ENCODE measurements at places on chromosomes 7 and 10.

GRCh38 chr10:28951484-28951883, 274.2 kb downstream of the BAMBI start:
- no peak for DNase-seq

- no peak for DNase-seq
Measured at GRCh38 chr10:79059859-79060379, 8.8 kb upstream of the ZMIZ1 start.

DNA sequence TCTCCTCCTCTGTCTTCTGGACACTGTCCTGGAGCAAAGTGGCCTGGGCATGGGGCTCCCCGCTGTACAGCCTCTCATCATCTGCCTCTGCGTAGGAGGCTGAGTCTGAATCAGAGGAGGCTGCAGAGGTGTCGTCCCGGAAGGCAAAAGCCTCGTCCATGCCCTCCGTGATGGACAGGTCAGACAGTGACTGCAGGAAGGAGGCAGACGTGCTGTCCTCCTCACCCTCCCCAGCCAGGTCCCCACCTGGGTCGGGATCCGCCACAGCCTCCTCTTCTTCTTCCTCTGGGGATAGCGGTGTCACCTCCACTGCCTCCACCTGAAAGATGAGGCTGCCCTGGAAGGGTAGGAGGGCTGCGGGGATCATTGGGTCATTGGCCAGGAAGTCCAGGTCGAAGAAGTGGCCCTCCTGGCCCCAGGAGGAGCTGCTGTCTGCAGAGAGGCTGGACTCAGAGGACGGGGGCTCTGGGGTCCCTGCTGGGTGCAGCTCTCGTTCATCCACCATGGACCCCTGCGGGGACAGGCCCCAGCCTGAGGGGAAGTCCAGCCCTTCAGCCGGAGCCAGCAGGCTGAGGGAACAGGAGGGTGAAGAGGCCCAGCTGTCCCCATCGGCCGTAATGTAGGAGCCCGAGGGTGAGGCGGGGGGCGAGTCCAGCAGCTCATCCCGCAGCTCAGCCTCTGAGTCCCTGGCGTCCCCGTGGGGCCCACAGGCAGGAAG, 3.7 kb downstream of the NACAD start:
- DNase-seq: no peak

GRCh38 chr10:77555591-77556212, 81.9 kb downstream of the KCNMA1 start:
- DNase-seq: no peak

DNA sequence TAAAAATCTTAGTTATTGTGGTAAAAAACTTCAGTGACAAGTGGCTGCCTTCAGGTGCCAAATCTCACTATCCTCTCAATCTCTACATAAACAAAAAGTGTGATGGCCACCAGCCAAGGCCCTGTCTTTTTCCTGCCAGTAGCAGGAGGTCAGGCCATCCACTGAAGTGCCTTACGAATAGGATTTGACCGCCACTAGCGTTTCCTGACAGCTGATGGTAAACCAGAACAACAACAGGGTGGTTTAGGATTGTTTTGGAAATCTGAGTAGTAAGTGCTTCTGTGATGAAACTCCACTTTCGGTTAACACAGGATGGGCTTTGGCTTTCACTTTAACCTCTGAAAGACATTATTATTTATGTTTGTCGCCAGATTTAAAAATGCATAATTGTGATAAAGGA, 55.7 kb upstream of the OGDHL start:
- DNase-seq: no peak

GRCh38 chr7:140653319-140654108, 12.9 kb upstream of the DENND2A start:
- no peak for DNase-seq

DNA sequence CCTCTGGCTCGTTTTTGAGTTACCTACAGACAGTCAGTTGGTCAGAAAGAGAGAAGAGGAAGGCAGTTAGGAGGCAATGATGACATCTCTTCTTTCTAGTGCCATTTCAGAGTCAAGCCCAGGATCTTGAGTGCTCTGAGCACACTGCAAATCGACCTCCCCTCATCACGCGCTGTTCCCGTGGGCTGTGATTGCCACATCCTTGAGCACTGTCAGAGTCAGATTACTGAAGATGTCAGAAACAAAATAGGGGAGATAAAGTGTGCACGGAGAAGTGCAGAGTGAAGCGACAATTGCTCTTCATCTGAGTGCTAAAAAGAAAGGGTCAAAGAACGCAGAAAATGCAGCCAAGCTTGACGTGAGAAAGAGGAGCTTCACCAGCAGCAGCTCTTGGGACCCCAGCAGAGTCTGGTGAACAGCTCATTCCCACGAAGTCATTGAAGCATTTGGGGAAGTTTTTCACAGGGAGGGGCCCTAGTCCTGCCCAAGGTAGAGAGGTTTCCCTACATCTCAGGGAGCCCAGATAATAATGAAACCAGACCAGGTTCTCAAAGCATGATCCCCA, 661.7 kb upstream of the AUTS2 start:
- no peak for DNase-seq

- DNase-seq: no peak
Measured at GRCh38 chr7:100017300-100017699, 1.9 kb downstream of the ZKSCAN1 start.

DNA sequence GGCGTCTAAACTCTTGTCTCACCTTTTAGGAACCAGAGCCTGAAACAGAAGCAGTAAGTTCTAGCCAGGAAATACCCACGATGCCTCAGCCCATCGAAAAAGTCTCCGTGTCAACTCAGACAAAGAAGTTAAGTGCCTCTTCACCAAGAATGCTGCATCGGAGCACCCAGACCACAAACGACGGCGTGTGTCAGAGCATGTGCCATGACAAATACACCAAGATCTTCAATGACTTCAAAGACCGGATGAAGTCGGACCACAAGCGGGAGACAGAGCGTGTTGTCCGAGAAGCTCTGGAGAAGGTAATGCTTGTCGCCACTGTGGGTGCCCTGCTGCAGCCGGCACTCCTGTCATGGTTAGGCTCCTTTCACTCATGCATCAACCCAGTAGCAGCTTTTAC, 113.1 kb downstream of the ZMYND11 start:
- DNase-seq: peak; percentile 52

DNA sequence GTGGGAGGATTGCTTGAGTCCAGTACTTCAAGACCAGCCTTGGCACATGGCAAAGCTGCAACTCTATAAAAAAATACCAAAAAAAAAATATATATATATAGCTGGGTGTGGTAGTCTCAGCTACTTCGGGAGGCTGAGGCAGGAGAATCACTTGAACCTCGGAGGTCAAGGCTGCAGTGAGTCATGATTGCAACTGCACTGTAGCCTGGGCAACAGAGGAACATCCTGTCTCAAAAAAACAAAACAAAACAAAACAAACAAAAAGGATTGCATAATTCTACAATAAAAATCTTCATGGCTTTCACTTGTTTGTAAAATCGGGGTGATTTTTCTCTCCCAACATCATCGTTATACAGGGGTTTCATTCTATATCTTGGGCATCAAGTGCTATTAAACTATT, 35.1 kb downstream of the GUSB start:
- DNase-seq: no peak

DNA sequence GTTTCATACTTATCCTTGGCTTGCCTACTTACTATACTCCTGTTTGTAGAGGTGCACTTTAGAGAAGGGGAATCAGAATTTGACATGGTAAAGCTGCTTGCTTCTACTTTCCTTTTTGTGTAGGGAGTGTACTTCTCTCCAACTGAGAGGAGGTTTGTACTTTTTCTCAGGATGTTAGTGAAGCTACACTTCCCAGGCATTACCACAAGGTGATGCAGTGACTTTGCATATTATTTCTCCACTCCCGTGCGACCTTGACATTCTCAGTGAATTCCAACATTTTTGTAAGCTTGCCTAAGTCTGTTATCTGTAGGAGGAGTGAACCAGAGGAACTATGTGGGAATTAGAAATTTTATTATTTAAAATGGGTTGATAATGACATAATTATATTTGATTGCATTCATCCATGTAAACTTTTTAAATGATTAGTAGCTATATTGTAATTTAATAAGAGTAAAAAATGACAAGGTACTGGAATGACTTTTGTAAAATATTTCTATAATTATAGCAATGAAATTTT, 5.2 kb downstream of the TAX1BP1 start:
- DNase-seq: no peak

DNA sequence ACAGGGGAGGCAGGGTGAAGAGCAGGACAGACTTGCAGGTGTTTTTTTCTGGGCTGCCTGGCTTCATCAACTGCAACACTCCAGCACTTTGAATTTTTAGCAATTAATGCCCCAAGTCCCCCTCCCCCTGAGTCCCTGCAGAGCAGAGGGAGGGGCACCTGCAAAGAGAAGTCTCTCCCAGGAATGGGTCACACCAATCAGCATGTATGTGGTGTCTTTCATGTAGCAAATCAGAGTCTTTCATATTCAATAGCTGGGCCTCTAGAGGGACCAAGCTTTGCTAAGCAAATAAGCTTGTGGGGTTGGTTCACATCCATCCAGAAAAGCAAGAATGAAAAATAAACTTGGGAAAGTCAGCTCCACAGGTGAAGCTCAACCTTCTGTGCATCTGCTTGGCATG, 90.7 kb downstream of the PARP12 start:
- DNase-seq: no peak

DNA sequence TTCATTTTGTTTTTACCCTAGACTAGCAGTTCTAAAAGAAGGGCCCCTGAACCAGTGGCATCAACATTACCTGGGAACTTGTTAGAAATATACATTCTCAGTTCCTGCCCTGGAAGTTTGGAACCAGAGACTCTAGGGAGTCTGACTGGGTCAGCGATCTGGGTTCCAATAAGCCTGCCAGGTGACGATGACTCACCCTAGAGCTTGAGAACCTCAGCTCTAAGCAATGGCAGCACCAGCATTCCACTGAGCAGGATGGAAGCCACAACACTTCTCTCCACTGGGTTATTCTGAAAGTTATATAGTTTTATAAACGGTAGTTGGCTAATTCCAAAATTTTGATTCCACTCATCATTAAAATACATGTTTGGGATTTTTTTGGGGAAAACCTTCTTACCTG, 97.0 kb upstream of the AMPH start:
- DNase-seq: no peak

GRCh38 chr7:13290975-13291374, 603.5 kb downstream of the ARL4A start:
- DNase-seq: no peak

- DNase-seq: no peak
Measured at GRCh38 chr7:97064972-97065587, 40.4 kb upstream of the DLX5 start.

DNA sequence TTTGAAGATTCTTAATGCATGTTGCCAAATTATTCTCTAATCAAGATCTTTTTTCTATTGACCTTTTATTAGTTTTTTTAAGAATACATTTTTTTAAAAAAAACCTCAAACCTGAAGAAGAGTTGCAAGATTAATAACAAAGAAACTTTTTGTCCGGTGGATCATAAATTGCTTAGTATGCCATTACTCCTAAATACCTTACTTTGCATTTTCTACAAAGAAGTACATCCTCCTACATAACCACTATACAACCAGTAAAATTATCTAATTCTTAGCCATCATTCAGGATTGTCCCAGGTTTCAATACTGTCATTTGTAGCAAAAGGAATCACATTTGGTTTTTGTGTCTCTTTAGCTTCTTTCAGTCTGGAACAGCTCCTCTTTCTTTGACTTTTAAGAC, 77.9 kb downstream of the SRI start:
- no peak for DNase-seq

GRCh38 chr10:94631077-94631875, 52.3 kb upstream of the CYP2C18 start:
- DNase-seq: no peak

DNA sequence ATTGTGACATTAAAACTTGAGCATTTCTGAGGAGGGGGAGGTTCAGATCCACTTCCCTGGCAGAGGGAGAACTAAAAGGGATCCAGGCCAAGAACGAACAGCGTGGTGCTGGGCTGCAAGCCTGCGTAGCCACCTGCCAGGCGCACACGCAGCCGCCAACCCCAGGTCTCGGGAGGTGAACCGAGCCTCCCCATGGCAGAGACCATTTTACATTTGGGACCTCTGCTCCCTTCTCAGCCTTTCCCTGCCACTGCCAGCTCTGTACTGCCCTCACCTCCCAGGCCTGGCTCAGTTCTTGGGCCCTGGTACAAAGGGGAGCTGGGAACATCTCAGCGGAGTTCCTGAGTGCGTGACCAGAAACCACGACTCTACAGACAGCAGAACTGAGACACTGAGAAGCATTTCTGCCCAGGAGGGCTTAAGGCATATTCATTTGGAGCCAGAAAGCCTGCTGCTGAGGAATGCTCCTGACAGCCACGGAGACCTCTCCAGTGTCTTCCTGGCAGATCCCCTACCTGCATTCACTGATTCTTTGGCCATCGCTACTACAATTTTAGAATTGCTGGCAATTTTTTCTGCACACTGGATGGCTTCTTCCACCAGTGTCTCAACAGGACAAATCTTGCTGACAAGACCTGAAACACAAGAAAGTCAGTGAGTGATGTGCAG, 7.6 kb downstream of the ECHS1 start:
- no peak for DNase-seq

DNA sequence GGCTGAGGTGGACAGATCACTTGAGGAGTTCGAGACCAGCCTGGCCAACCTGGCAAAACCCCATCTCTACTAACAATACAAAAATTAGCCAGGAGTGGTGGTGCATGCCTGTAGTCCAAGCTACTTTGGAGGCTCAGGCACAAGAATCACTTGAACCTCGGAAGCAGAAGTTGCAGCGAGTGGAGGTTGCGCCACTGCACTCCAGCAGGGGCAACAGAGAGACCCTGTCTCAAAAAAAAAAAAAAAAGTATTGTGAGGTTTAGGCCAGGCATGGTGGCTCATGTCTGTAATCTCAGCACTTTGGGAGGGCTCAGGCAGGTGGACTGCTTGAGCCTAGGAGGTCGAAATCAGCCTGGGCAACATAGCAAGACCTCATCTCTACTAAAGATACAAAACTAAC, 16.0 kb downstream of the TET1 start:
- DNase-seq: no peak

DNA sequence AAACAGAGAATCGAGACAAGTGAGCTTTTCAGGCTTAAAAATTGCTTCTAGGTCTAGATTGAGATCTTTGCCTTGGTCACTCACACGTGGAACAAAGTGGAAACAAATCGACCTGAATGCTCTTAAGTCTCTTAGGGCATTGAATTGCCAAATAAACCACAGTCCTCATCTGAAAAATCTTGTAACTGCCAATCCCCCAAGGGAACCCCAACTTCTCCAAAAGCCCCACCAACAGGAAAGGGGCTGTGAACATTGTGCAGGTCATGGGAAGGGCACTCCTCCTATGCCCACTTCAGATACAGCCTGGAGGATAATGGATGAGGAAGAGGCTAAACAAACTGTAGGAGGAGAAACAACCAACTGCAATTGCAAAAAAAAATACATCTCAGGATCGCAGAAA, 91.3 kb downstream of the DGKI start:
- DNase-seq: no peak

DNA sequence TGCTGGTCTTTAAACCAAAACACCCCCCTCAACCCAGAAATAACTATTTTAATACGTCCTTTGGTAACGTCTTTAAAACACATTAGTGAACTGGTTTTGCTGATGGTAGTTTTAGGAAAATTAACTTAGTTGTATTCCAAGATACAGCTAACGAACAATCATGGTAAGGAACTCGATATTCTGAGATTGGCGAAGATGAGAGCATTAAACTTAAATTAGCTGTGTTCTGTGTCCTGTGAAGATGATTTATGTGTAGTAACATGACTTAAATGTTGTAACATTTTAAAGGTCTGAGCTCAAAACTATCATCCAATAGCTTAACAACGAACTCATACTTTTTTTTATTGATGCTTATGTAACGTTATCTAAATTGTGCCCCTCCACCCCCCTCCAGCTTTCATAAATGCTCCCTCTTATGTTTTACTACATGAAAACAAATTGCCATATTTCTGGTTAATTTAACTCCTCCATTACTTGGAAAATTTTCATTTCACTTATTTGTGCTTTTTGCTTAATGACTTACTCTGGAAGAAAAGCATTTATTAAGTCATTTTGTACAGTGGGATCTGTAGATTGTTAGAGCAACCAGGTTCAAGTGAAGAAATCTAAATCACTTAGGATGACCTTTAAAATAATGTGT, 1.7 kb downstream of the SDK1 start:
- no peak for DNase-seq

Data from stimulated activated effector memory CD8-positive, alpha-beta T cell treated with anti-CD3 and anti-CD28 coated beads, Interleukin-12 subunit alpha, Interleukin-12 subunit beta, amount 100 ng/mL, for 72 hours (primary cell).